ENCODE measurements at places on chromosomes 1 and 21.

DNA sequence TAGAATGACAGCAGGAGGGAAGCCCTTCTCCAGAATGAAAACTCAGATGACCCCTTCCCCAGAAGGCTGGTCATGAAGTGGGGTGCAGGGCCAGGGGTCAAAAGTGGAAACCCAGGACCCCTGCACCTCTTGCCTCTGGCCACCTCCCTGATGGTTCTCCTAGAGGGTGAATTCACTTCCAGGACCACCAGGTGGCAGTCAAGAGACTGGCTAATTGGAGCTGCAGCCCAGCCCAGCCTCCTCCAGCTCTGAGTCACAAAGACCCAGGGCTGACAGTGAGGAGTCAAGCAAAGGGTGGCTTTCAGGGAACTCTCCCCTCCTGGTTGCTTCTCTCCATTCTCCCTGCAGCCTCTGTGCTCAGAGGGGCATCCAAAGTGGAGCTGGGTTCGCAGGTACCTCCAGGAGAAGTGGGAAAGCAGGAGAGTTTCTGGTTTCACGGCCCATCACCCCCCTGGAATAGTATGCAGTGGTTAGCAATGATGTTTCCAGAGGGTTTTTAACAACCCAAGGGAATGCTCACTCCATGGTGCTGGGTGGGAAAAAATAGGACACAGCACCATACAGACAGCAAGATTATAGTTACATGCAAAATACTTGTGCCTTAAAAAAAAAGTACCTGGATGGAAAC, 6.1 kb upstream of the EPHB2 start:
- peak; percentile 81 for DNase-seq

DNA sequence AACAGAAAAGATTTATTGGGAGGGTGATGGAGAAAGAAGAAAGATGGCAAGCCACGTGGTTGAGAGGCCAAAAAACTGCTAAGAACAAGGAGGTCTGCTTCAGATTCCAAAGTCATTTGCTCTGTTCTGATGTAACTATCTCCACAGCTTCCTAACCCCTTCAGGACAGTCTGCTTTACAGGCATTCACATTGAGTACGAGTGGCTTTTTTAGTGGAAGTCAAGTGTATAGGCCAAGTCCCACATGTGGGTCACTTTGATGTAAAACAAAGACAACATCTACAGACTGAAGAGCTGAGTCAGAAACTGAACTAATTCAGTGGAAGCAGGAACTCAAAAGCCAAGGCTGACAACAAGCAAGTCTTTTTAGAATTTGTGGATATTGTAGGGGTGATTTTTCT, 128.7 kb upstream of the F3 start:
- DNase-seq, result no peak

GRCh38 chr1:12441414-12442105, 176.4 kb downstream of the DHRS3 start:
- DNase-seq, result no peak

- DNase-seq, result no peak
Observed at GRCh38 chr1:245654460-245655050, 499.8 kb downstream of the KIF26B start.

DNA sequence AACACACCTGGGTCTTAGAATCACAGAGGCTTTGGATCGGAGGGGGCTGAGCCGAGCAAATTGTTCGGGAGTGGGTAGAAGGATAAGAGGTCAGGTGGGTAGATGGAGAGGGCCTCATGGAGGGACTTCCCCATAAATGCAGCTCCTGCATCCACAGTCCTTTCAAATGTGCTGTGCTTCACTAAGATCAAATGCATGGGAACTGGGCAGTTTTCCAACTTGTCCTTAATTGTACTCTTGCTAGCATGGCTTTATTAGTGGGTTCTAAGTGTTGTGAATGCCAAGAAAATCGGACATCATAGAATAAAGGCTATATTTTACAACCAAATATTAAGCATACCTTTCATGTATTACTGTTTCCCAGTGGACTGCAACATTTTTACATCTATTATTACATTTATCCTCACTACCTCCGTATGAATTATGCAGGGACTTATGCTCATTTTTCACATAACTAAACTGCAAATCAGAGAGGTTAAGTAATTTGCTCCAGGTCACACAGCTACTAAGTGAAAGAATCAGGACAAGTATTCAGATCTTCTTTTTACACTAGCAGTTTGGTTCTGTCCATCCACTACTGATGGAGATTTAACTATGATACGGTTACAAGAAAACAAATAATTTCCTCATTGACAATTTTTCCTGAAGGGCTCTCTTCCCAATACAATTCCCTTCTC, 174.5 kb upstream of the RUNX1 start:
- DNase-seq, result no peak

DNA sequence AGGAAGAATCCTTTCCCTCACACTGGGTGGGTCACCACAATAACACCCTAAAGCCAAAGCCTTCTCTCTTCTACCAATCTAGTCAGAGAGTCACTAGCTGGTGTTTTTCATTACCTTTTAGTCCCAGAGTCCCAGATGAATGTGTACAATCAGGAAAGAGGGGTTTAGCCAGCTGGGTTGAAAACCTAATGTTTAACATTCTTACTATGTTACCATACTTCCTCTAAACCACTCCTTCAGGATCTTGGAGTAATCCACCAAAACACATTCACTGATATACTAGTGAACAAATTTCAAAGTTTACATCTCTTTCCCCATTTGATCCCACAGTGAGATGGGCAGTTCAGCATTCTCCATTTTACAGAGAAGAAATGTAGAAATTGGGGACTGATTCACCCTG, 9.7 kb downstream of the LPAR3 start:
- DNase-seq, result no peak

DNA sequence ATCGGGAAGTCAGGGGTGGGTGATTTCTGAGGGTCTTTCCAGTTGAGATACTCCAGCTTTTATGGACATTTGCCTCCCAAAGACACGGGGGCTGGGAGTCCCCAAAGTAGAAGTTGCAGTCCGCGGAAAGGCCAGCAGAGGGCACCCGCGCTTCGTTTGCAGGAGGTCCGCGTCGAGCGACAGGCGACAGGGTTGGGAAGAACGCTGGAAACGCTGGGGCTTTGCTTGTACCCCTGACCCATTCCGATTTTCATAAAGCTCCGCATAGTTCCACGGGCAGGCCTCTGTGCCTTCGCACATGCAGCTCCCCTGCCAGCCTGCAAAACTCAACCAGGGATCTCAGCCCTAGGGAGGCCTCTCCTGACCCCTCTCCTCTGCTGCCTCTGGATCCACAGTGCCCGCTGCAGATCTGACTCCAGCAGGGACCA, 44.2 kb upstream of the LAPTM5 start:
- peak; percentile 71 for DNase-seq

GRCh38 chr1:202964791-202965410, 2.2 kb downstream of the CYB5R1 start:
- no peak for DNase-seq

DNA sequence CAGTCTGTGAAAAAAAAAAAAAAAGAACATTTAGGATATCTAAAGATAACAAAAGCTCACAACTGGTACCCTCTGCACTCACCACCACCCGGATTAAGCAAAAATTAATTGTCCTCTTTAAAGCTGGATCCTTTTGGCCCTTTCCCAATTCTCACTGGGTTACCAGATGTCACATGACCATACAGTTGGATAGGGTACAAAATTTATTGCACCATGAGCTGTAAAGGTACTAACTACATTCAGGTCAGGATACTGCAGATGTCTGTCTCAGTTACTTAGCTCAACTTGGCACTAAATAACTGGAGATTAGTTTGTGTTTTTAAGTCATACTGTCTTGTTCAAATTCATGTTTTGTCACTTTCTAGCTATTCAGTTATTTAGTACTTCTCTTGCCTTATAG, 96.3 kb downstream of the GPATCH2 start:
- no peak for DNase-seq

- DNase-seq, result no peak
Observed at GRCh38 chr1:183548116-183548515, 42.1 kb downstream of the NCF2 start.

DNA sequence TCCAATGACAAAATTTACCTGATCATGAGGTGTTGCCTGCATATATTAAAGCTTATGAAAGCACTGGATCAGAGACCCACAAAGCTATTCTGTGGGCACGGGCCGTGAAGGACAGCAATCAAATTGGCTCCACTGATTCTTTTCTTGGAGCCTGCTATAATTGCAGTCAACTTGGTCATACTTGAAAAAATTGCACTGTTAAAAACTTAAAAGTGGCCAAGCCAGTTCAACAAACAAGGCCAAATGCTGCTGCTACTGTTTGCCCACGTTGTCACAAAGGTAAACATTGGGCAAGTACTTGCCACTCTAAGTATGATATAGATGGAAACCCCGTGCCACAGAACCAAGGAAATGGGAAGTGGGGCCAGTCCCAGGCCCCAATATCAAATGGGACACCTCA, 37.8 kb downstream of the CYP4A11 start:
- DNase-seq, result no peak

DNA sequence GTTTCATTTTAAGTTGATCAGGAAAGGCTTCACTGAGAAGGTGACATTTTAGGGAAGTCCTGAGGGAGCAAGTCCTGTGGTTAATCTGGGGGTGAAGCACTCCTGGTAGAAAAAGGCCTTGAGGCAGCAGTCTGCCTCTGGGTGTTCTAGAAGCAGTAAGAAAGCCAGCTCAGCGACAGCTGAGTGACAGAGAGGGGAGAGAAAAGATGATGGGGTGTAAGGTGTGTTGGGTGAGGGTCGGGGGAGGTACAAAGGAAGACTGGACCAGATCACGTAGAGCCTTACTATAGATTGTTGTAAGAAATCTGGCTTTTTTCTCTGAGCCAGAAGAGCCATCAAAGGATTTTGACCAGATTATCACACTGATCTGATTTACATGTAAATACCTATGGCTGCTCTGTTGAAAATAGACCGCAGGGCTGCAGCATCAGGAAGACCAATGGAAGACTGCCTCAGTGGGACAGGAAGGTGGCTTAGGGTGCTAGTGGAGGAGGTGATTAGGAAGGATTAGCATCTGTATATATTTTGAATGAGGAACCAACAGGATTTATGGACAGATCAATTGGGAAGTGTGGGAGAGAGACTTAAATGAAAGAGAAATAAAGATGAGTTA, 131.2 kb downstream of the CDC7 start:
- DNase-seq, result no peak

GRCh38 chr1:22288593-22289241, 145.8 kb upstream of the WNT4 start:
- no peak for DNase-seq

GRCh38 chr1:205356440-205357139, at the start of gene KLHDC8A:
KLHDC8A (minus strand) TSS chr1:205356922; CDS start chr1:205343604, 13,318 bp downstream.
- DNase-seq, result no peak

GRCh38 chr1:87305151-87305550, 23.5 kb upstream of the LMO4 start:
- peak; percentile 86 for DNase-seq

GRCh38 chr1:18939398-18940302, 16.8 kb downstream of the IFFO2 start:
- DNase-seq, result no peak
